ENCODE measurements at places on chromosomes 7 and 10.

- DNase-seq, result no peak
Observed at GRCh38 chr10:112827951-112828350, 122.1 kb upstream of the TCF7L2 start.

GRCh38 chr10:96285331-96285752, 14.0 kb upstream of the BLNK start:
- DNase-seq, result no peak

GRCh38 chr7:86978808-86979506, 80.5 kb downstream of the ELAPOR2 start:
- no peak for DNase-seq

GRCh38 chr10:128437786-128438345, 311.6 kb upstream of the MKI67 start:
- DNase-seq, result no peak

DNA sequence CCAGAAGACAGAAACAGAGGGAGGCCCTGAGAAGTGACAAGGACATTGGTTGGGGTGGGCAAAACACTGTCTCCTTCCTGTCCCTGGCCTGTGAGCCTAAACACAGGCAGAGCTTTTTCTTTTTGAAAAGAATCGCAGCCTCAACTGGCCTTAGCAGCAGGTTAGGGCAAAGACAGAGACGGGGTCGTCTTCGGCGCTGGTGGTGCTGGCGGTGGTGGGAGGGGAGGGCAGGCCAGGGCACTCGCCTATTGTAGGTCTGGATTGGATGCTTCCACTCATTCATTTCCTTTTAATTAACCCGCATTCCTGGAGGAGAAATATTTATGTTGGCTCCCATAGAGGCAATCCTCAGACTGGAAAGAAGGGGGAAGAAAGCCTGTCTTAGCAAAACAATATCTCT, 22.6 kb downstream of the WNT8B start:
- DNase-seq, result no peak

- DNase-seq, result peak; percentile 66
Observed at GRCh38 chr7:1473864-1474512, 14.7 kb upstream of the MICALL2 start.

DNA sequence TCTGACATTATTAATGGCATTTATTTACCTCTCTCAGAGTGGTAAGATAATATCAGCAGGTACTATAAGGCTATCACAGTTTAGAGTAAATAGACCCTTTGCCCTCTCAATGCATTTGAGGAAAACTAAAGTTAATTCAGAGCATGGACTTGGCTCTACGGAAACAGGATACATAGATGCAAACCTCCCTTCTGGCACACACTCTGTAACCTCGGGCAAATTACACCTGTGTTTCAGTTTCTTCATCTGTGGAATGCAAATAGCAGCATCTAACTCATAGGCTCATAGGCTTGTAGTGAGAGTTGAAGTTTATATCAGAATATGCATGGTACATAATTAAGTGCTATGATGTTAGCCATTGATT, 5.6 kb downstream of the RAPGEF5 start:
- no peak for DNase-seq

- DNase-seq, result no peak
Observed at GRCh38 chr7:114432061-114432460, 17.4 kb downstream of the FOXP2 start.

DNA sequence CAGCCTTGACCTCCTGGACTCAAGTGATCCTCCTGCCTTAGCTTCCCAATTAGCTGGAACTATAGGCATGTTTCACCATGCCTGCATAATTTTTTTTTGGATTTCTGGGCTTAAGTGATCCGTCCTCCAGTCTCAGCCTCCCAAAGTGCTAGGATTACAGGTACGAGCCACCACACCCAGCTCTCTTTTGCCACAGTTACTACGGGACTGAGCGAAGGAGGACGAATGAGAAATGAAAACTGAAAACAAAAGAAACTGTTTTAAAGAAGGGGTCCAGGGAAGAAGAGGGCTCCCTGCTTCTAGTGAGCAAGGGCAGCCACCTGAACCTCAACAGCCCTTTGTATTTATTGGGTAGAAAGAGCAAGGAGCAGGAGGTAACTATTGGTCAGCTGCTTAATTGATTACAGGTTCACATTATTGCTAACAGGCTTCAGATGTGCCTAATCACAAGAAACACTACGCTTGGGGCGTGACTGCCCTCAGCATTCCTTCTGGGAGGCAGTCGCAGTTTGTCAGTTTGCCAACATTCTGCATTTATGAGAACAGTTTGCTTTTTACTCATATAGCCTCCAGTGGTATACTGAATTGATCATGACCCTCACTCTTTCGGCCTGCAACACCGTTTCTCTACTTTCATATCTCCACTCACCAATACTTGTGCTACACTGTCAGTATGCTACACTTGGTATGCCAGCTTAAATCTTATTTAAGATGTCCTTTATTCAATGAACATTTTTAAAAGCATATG, 676.8 kb downstream of the DNAJB9 start:
- no peak for DNase-seq

DNA sequence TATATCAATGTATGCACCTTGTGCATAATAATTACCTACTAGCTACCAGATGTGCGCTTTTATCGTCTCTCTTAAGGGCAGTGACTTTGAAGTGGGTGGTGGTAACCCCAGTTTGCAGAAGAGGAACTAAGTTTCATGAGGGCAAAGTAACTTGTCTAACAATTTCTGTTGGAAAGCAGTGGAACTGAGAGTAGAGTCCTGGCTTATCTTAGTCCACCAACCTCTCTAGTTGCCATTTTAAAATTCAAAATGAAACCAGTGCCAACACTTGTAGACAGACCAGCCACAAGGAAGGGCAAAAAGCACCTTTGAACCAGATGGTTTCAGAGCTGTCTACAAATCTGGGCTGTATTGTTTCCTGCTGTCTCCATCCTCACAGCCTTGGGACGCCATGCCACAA, 32.0 kb upstream of the RBM20 start:
- no peak for DNase-seq

GRCh38 chr7:106138776-106139175, 26.7 kb upstream of the SYPL1 start:
- DNase-seq, result no peak

GRCh38 chr10:133475425-133475734, 21.6 kb downstream of the SCART1 start:
- no peak for DNase-seq

GRCh38 chr10:14667781-14668180, 106.9 kb downstream of the FAM107B start:
- DNase-seq, result no peak

DNA sequence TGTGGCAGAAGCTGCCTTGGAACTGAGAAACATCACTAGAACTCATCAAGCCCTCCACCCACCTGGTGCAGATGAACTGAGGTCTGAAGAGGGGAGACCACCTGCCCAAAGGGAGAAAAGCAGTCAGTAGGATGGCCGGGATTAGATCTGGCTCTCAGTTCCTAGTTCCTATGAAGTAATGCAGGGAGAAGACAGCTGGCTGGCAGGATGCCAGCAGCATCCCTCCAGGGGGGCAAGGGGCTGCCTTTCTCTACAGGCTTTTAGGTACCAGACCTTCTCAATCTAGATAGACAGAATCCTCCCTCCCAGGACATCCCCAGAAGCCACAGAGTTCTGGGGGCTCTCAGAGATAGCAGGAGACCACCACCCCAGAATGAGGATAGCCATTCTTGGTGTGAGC, 7.8 kb downstream of the CRHR2 start:
- DNase-seq, result peak; percentile 28

- DNase-seq, result no peak
Observed at GRCh38 chr7:6202117-6202516, 70.3 kb downstream of the CYTH3 start.
